Stimulated activated CD8-positive, alpha-beta memory T cell treated with anti-CD3 and anti-CD28 coated beads, Interleukin-15, amount 100 ng/mL, for 24 hours (primary cell): ENCODE measurements at places on chromosomes 12 and 14.

DNA sequence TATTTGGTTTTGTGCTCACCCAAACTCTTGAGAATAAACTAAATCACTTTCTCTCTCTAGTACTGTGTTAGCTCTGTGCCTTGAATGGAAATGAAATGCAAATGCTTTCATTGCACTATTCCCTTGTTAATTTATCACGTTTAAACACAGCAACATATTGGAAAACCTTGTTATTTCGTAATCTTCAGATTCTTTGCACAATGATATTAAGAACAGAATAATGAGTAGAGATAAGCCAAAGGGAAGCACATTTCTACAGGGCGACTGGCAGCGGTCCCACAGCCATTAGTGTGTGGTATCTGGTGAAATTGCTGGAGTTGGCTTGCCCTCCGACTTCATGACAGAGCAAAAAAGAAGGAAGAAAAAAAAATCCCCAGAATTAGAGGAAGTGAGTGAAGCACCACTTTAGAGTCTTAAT, 166.1 kb upstream of the E2F7 start:
- no peak for DNase-seq

- no peak for DNase-seq
Observed at GRCh38 chr12:1660304-1661187, 30.3 kb upstream of the ADIPOR2 start.

GRCh38 chr14:32709027-32709426, 229.7 kb upstream of the NPAS3 start:
- no peak for DNase-seq

GRCh38 chr14:44820230-44820964, 141.3 kb downstream of the KLHL28 start:
- no peak for DNase-seq

DNA sequence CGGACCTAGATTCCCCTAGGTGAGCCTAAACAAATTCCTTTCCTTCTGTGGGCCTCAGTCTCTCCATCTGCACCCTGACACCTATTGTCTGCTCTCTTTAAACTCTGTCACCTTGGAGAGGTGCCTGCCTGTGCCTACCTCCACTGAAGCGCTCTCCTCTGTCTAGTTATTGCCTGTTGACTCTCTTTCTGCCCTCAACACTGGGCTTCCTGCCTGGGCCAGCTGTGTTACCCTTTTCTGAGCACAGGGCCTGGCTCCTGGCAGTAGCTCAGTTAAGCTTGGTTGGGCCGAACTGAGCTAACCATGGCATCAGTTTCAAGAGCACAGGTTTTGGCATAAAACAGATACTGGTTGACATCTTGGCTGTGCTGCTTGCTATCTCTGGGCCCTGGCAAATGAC, 43.5 kb downstream of the PRMT8 start:
- no peak for DNase-seq

- no peak for DNase-seq
Observed at GRCh38 chr12:1310653-1311052, 283.7 kb downstream of the FBXL14 start.

GRCh38 chr14:32474478-32475195, 145.5 kb downstream of the AKAP6 start:
- DNase-seq = no peak

- no peak for DNase-seq
Observed at GRCh38 chr12:120287491-120287890, 4.2 kb downstream of the RNU4-2 start.

DNA sequence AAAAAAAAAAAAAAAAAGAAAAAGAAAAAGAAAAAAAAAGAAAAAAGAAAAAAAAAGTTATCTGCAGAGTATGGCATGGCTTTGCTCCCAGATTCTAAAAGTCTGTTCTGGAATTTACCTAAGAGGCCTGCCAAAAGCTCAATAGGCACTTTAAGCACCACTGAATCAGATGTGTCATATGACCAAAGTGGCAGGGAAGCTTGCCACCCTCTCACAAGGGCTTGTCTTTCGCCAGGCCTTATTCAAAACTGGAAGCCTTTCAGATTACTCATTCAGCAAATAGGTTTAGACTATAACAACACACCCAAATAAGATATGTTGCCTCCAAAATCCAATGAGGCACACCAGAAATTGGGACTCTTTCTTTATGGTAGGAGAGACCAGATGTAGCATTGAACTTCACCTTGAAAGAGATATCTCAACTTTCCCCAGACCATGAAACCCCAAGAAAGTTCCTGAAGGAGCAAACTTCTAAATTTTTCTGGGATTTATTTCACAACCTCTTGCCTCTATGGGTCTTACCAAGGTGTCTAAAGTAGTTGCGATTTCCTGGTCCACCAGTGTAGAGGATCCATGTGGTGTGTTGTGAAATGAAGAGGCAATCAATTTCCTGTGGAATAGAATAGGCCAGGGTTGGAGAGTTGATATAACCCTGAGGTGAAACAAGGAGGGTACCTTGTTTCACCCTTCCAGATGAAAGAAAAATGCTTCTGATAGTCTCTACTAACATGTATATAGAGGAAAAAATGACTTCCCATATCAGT, 218.8 kb downstream of the DAD1 start:
- no peak for DNase-seq

- DNase-seq = no peak
Observed at GRCh38 chr12:109617491-109617890, 43.9 kb downstream of the MVK start.

- no peak for DNase-seq
Observed at GRCh38 chr12:119877639-119877948, 474 bp upstream of the CIT start.

DNA sequence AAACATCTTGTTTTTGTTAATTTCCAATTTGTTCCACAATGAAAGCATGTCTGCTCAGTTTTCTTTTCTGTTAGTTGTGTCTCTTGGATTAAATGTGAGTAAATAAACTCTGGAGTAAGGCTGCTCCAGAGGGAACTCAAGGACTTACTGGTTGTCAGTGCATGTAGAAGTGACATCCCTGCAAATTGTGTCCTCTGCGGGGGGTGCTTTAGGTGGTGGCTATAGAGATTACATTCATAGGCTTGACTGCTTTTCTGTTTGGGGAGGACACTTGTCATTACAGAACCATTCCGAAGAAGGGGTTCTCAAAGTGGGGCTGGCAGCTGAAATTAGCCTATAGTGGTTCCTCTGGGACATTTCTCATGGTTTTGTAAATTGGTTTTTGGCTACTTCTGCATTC, 8.8 kb downstream of the TMTC2 start:
- DNase-seq = no peak

DNA sequence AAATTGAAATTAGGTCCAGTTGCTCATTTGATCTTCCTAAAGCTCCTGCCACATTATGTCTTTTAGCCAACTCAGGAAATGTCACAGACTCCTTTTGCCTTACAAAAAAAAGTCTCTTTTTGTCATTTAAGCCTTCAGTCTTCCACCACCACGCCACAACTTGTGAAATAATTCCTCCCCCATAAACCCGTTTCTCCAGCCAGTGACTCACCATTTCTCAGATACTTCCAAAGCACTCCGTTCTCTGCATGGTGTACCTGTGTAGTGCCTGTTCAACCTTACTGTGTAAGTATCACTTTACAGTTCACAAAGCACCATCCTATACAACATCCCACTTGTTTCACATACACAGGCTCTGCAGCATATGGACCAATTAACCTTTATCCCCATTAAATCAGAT, 139.5 kb upstream of the AEBP2 start:
- DNase-seq = no peak

GRCh38 chr14:92613008-92613658, 99.6 kb downstream of the RIN3 start:
- DNase-seq = peak; percentile 35

GRCh38 chr12:85000729-85001128, 35.3 kb downstream of the TSPAN19 start:
- no peak for DNase-seq

GRCh38 chr12:76137606-76138005, 53.1 kb upstream of the NAP1L1 start:
- no peak for DNase-seq

DNA sequence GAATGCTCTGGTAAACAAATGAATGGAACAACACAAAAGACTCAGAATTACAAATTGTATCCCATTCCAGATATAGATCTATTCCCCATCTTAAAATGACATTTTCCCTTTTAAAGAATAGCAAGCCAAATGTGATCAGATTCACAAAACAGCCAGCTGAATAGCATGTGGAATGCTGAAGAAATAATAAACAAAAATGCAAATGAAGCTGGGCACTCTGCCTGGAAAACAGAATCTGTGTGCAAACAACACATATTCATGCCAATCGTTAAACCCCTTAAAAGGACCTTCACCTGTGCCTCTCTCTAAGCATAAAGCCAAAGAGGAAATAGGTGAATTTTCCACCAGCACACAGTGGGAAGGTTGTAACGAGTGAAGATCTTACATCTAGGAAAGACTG, 67.9 kb upstream of the PDZRN4 start:
- no peak for DNase-seq

DNA sequence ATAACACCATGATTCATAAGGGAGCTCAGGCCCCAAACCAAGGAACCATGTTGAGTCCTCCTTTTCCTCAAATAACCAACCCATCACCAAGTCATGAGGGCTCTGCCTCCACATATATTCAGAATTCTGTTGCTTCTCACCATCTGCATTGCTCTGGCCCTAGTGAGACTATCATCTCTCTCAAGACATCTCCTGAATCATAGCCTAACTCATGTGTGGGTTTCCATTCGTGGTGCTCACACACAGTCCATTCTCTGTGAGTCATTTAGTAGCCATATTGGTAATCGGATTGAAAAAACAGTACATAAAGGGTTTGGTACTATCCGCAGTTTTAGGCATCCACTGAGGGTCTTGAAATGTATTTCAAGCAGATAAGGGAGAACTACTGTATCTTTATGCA, 5.1 kb upstream of the SLC38A2 start:
- DNase-seq = no peak

- no peak for DNase-seq
Observed at GRCh38 chr14:67420102-67420739, 8.3 kb upstream of the PLEK2 start.

GRCh38 chr14:51335531-51335930, 95.5 kb downstream of the TMX1 start:
- DNase-seq = no peak

DNA sequence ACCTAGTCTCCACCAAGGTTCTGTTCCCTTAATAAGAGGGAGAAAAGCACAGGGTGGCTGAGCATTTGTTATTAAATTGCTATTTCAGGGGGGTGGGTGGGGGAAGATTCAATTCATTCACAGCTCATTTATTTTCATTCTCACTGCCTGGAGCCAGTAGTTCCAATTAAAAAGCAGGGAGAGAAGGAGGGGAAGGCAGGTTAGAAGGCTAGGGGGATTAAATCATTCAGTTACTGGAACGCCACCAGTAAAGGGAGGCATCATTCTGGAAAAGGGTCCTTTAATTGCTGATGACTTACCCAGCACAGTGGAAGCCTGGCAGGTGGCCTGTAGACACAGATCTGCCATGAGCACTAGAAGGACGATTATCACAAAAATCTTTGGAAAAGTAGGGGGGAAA, 47.4 kb downstream of the NIN start:
- DNase-seq = no peak

- no peak for DNase-seq
Observed at GRCh38 chr14:75064205-75064567, 362 bp upstream of the ACYP1 start.

DNA sequence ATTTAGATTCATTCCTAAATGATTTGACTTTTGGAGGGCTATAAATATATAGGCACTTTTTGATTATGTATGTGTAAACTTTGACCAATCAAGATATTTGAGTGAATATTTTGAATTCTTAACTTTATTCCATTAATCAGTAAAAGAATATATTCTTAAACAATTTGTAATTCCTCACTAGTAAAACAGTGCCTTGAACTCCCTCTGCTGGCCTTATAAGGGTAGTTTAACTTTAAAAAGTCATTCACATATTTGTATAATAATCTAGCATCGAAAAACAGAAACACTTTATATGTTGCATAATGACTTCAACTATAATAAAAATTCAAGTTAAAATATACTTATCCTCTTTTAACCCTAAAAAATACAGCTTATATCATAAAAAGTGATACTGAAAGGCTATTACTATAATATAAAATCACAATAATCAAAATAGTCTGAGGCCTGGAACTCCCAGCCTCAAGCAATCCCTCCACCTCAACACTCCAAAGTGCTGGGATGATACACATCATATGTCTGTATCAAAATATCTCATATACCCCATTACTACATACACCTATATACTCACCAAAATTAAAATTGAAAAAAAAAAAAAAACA, 31.2 kb downstream of the CCDC59 start:
- DNase-seq = no peak

GRCh38 chr12:120554678-120555077, 20.5 kb downstream of the RNF10 start:
- DNase-seq = no peak

DNA sequence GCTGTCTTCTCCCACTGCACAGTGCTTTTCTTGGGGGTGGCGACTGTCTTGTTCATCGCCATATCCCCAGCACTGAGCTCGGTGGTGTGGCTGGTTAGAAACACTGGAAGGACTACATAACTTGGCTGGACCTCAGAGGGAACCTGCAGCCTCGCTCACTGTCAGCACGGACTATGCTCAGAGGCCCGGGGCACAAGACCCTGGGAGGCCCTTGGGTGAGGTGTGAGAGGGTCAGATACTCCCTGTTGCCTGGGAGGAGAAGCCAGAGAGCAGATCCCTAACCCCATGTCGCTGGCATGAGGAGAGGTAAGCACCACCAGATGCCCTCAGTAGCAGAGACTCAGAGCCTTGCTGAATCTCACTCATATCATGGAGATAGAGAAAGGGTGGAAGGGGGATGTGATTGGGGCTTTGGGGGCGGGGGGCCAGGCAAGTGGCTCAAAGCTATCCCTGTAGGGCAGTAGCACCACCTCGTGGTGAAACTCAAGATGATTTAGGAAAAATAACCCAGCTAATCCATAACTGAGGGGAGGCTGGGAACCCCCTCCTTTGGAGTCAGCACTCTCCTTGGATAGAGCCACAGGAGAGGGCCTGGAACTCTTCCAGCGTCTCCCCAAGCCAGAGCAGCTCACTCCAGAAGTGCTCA, 18.7 kb upstream of the HDAC7 start:
- DNase-seq = no peak

DNA sequence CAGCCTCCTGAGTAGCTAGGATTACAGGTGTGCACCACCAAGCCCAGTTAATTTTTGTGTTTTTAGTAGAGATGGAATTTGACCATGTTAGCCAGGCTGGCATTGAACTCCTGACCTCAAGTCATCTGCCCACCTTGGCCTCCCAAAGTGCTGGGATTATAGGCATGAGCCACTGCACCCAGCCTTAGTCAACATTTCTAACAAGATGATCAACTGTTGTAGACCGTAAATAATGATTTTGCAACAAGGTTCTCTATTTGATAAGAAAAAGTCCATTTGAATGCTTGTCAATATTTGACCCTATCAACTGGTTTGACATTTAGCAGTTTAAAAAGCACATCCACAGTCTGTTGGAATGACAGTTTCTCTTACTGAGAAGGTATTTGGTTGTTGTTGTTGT, 25.2 kb upstream of the NRDE2 start:
- no peak for DNase-seq

DNA sequence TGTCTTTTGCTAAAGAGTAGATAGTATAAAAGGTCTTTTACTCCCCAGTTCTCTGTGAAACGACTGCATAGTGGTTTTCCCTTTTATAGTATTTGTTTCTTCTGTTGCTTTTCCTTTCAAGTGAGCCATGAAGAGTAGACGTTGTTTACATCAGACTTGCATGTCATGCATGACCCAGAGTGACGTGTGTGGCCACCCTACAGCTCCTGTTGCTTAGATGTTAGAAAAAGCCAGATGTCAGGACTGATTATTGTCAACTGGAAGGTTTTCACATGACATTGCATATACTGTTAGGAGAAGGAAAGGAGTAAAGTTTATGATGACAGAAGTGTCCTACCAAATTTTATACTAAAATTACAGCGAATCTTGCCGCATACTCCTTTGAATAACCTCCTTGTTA, 1.3 kb upstream of the RD3L start:
- DNase-seq = no peak
